Progenitor cell of endocrine pancreas (in vitro differentiated cells): ENCODE measurements at places on chromosomes 12 and 14.

- DNase-seq = no peak
Measured at GRCh38 chr12:58424735-58425392, 483.5 kb downstream of the ATP23 start.

GRCh38 chr12:101876861-101877805 is at the start of gene DRAM1:
TSS of gene DRAM1 (plus strand) at chr12:101877580. CDS start at chr12:101877790, 210 bp downstream.
- peak; percentile 69 for DNase-seq

DNA sequence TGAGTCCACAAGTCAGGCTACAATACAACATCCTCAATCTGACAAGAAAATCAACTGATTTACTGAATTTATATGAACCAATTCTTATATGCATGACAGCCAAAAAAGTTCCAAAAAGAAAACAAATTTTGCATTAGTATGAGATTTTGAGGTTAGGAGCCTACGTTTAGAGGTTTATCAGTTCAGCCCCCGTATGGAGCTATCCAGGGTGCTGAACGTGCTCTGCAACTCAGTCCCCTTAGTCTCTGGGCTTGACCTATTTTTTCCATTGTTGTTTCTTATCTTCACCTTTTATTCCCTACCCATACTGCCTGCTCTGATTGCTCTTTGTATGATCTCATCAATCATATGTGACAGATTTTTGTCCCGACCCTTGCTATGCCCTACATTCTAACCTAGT is 693.0 kb downstream of the NRXN3 start:
- DNase-seq = peak; percentile 35

DNA sequence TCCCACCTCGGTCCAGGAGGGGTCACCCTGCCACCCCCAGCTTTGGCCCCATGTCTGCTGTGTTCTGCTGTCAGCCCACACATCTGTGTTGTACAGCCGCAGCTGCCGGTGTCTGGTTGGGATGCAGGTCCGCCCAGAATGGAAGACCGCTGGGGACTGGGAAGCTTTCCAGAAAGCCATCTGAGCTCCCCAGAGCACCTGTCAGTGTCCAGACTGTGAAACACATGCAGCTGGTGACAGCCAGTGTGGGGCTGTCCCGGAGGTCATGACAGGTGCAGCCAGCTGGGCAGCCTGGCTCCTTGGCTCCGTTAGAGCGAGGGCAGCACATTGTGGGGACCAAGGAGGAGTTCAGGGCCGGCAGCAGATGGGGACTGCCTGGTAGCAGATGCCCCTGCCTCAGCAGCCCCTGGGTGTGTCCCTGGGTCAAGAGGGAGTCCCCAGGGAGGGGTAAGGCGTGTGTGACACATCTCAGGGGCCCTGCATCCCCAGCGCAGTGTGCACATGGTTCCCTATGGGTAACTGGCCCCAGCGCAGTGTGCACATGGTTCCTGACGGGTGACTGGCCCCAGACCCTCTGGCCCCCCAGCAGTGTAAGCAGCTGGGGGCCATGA is 16.4 kb downstream of the CEP170B start:
- no peak for DNase-seq

- no peak for DNase-seq
Measured at GRCh38 chr12:24596768-24597388, 352.0 kb downstream of the BCAT1 start.

GRCh38 chr12:27163048-27163715 is 80.8 kb upstream of the C12orf71 start:
- DNase-seq = no peak

GRCh38 chr14:56905282-56905681 is 95.0 kb upstream of the OTX2 start:
- DNase-seq = no peak

GRCh38 chr12:58980768-58981167 is 60.5 kb upstream of the LRIG3 start:
- no peak for DNase-seq

GRCh38 chr14:37565550-37565949 is 29.5 kb downstream of the FOXA1 start:
- no peak for DNase-seq

DNA sequence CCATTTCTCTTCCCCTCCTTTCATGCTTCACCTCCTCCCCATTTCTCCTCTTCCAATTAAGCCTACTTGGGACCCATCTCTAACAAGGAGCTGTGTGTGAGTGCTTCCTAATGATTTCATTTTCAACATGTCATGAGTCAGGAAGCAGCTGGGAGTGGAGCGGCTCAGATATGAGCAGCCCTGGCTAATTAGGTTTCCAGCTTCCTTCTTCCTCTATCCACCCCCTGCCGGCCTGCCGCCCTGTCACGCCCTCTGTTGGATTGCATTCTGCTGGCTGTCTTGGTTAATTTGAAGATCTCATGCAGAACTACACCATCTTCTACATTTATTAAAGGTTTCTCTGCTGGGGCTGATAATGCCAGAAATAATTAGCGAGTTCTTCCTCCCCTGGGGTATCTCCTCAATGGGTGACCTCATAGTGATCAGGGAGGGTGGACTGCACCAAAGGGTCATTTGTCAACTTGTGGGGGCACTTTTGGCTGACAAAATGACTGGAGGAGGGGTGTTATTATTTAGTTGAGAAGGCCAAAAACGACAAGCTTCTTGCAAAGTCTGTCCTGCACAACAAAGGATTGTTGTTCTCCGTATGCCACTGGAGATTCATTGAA is 300.9 kb upstream of the SRRM4 start:
- DNase-seq = no peak

DNA sequence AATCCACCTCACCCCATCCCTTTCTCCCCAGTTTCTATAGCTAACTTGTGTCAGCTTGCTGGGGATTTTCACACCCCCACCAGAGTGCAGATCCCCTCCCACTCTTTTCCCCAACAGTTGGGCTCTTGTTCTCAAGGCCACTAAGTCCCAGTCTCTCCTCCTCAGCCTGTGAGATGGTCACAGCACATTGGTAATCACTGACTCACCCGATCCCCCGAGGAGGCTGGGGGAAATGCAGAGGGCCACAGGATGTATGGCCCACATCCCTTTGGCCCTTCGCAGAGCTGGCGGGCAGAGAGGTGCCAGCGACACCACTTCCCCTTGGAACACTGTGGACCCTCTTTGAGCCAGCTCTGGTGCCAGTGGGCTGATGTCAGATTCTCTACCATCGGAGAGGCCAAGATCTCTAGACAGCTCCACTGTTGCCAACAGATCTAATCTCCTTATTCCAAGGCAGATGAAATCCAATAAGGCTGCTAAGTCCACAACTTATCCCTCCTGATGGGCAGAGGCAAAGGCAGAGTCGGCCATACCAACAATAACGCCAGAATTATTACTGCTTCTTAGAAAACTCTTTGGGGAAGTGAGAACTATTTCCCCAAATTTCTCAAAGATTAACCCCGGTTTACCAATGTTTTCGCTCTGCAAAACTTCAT is 1.6 kb downstream of the FMNL3 start:
- DNase-seq = no peak

DNA sequence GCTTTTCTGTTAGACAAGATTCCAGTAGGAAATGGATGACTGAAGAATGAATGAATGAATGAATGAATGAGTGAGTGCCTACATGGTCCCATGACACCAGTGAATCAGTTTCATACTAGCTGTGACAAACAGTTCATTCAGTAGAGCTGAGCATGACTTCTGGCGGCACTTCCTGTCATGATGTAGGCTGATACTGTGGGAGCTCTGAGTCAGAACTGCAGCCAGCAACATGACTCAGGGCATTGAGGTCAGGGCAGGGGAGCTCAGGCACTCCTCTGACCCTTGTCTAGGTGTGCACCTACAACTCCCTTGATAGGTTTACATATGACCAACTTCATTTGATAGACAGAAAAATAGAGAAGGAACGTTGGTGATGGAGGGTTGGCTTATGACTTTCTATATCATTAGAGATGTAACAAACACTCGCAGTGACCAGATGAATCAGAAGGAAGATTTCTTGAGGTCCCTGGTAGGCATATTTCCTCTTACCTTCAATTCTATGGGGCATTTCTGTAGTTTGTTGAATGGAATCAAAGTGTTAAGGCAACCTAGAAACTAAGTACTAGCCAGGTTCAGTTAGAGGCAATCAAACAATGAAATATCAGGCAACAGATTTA is 139.3 kb upstream of the ARHGAP5 start:
- no peak for DNase-seq

DNA sequence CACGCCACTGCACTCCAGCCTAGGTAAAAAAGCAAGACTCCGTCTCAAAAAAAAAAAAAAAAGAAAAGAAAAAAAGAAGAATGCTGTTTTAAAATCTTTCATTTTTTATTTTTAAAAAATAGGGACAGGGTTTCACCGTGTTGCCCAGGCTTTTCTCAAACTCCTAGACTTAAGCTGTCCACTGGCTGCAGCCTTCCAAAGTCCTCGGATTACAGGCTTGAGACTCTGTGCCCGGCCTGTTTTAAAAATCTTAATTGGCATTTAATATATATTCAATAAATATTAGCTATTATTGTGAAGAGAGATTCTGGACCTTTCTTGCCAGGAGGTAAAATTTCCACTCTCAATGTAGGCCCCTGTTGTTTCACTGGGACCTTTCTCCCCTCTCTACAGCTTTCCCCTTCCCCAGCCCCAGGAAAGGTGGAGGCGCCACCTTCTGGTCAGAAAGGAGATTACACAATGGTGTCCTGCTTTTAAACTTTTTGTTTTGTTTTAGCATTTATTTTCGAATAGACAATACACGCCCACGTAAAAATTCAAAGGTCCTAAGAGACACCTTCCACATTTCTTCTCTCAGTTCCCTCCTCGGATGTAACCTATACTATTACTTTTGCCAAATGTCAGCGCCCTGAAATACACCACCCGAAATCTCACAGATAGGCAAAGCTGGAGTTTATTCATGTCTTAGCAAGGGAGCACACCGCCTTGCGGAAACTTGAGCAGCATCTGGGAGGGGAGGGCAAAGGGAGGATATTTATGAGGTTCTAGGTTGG is 23.8 kb upstream of the PHC1 start:
- peak; percentile 74 for DNase-seq

DNA sequence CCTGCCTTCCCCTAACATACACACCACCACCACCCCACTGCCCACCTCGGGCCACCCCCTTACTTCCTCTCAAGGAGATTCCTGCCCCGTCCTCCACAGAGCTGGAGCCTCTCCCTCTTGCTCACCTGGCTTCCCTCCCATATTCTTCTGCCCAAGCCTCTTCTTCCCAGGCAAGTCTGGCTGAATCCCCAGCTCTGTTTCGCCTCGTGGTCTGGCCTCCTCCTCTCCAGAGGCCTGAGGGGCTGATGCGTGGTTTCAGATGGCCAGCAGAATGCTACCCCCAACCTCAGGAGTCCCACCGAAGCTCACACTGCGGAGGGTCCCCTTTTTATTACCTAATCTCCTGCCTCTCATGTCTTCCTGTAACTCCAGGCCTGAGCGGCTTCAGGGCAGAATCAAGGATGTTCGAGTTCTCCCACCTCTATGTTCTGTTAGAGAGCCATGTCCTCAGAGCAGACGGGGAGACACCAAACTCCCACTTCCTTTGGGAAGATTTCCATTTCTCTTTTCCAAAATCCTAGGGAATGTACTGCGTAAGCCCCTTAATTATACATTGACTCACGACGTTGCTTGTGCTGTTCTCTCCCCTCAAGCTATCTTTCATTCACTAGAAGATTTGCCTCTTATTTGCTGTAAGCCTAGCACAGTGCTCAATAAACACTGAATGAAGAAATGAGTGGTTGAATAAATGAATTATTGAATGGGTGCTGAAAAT is 33.9 kb upstream of the LTBP2 start:
- no peak for DNase-seq

DNA sequence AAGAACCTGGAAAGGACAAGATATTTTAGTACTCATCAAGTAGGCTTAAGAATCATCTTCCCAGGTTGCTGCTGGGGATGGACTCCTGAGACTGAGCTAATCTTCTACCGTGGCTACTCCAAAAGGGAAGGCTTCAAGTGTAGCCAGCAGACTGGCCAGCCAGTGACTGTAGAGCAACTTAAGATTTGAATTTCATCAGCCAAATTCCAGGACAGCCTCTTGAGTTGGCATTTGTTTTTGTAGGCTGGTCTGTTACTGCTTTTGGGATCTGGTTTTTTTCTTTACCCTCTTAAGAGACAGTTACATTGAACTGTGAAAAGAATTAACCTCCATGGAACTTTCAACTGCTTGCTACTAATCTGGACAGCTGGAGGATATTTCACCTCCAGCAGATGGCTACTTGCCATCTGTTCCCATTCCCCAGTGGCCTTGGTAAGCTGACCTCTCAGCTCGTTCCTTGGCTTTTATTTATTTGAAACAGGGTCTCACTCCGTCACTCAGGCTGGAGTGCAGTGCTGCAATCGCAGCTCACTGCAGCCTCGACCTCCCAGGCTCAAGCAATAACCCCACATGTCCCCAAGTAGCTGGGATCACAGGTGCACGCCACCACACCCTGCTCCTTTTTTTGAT is 20.7 kb downstream of the VTI1B start:
- no peak for DNase-seq

DNA sequence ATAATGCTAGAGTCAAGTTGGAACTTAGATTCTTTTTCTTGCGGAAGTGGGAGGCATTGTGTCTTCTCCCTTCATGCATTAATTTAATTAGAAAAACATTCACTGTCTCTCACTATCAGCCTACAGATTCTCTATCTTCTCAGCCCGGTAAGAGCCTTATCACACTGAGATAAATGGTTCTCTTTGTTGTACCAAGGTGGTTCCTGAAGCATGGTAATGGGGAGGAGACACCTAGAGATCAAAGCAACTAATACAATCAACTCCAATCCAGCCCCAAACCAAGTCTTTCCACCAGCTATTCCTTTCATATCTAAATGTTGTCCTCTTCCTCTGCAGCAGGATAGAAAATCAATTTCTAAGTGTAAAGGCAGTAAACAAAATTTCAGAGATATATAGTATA is 210.8 kb downstream of the DAD1 start:
- no peak for DNase-seq

- DNase-seq = no peak
Measured at GRCh38 chr12:51160814-51161459, 12.0 kb downstream of the TFCP2 start.

DNA sequence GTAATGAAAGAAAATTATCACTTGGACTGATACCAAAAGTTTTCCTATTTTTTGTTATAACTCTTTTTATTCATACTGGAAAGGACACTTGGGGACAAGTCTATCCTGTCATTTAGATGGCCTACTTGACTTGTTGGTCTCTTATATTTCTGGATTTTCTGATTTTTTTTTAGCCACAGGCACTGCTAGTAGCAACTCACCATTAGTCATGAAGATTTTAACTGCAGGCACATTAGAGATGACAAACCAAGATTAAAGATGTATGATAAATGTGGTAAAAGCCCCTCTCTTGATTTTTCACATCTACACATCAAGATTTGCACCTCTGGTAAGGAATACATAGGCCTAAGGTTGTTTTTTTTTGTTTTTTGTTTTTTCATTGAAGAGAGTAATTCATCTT is 217.0 kb downstream of the SLC25A21 start:
- no peak for DNase-seq

GRCh38 chr12:65923228-65923627 is 98.9 kb downstream of the HMGA2 start:
- no peak for DNase-seq

- DNase-seq = no peak
Measured at GRCh38 chr12:31026202-31026601, 47.5 kb upstream of the DDX11 start.

DNA sequence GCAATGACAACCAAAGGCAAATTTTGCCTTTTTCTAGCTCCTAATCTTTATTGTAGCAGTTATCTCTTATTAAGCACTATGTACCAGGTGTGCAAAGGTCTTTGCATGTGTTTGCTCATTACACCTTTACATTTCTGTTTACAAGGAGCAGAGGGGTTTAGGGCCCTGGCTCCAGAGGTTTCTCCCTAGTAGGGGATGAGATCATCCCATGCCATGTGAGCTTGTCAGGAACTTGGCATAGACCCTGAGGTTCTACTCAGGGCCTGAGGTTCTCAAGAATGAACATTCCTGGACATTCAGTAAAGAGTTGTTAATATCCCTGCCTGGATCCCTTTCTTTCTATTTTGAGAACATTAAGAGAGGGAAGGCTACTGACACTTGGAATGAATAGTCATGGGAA is 292.0 kb downstream of the RPAP3 start:
- no peak for DNase-seq
